Fibroblast of mammary gland (primary cell): ENCODE measurements at places on chromosomes 1 and 21.

- no peak for DNase-seq
Measured at GRCh38 chr1:89980605-89981004, 14.3 kb upstream of the ZNF326 start.

DNA sequence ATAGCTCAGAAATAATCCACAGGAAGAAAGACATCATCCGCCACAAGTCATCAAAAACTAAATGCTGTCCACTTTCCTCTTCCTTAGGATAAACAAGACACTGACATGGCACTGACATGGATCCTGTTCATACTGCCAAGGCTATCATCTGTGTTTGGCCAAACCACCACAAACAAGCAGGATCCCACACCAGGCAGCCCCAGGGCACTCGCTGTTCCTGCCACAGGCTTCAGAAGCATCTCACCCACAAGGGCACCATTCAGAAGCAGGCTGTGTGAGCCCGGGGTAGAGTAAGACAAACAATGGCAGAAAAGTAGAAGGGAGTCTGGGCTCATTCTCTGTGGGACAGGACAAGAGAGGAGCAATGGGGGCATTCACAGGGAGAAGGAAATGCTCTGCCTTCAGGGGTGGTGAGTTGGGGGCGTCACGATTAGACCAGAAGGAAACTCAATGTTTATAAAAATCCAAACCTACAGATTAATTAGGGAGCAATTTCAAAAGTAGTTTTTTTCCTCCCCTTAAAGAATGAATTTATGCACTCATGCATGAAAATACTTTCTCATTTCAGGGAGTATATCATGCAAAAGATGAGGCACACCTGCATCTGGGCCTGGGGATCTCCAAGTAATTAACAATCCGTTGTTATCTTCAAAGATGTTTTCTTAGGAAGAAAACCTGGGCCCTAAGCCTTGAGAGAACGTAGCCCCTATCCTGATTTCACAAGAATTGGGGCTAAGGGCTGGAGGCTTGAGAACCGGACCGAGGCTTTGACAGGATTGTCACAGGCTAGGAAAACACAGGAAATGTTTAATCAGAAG is 43.3 kb upstream of the ATP1A1 start:
- DNase-seq: no peak

- no peak for DNase-seq
Measured at GRCh38 chr1:156489935-156490293, 10.7 kb downstream of the MEF2D start.

- DNase-seq: peak; percentile 45
Measured at GRCh38 chr1:96075704-96076455, 645.7 kb upstream of the PTBP2 start.

- DNase-seq: peak; percentile 91
Measured at GRCh38 chr1:32939655-32940371, 24.8 kb downstream of the RNF19B start.
